ENCODE measurements at places on chromosomes 12 and 14. TPM values are rescaled to one million over a fixed set of nuclear protein-coding genes. Genes with fewer than 3 reads are reported as not detected.

KRT6C gene
- total RNA-seq = 261 TPM

ENTPD5 gene
- 7.4 TPM for total RNA-seq

PTPRB gene
- total RNA-seq = 0.35 TPM

DAZAP2 gene
- total RNA-seq = 201 TPM

ERBB3 gene
- total RNA-seq = 36.5 TPM

C12orf54 gene
- total RNA-seq = 2.6 TPM

TSPAN19 gene
- not detected for total RNA-seq

CDCA3 gene
- 41.0 TPM for total RNA-seq

RHOJ gene
- total RNA-seq = 0.21 TPM

CABP1 gene
- 0.14 TPM for total RNA-seq

NELL2 gene
- not detected for total RNA-seq

NID2 gene
- 3.4 TPM for total RNA-seq

DBX2 gene
- not detected for total RNA-seq

C12orf56 gene
- total RNA-seq = 0.23 TPM

KLRC2 gene
- total RNA-seq = 0.19 TPM

RAD9B gene
- 0.49 TPM for total RNA-seq

TMEM19 gene
- 13.2 TPM for total RNA-seq

RHEBL1 gene
- total RNA-seq = 0.09 TPM

ACRBP gene
- 0.28 TPM for total RNA-seq

KLRC1 gene
- not detected for total RNA-seq

Measured in airway epithelial cell (primary cell).